ENCODE measurements at places on chromosomes 11 and 22.

GRCh38 chr22:22710719-22711531, 66.5 kb downstream of the GGTLC2 start:
- peak; percentile 80 for DNase-seq

- DNase-seq = no peak
These were observed at the start of gene MRGPRE for GRCh38 chr11:3231851-3232744. Gene MRGPRE (minus strand): TSS chr11:3232417. CDS start chr11:3228799, 3,618 bp downstream.

DNA sequence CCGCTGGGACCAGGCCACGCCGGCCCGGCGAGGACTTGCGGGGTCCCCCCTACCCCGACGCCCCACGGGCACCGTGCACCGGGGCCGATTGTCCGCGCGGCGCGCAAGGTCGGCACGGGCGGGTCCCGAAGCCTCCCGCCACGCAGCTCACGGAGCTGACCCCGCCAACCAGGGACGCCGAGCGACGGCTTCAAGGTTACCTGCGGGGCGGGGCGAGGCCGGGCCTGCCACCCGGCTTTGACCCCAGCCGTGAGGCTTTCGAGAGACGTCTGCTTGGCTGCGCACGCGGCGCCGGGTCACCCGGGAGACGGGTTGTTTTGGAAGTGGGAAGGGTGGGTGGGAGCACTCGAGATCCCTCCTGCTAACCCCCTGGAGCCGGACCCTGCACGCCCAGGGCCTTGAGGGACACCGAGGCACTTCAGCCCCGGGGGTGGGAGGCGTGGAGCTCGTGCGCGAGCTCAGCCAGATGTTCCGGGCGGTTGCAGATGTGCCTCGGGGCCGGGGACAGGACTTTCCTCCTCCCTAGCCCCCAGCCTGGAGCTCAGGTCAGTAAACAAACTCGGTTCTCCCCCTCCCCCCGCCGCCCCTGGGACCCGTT, 3.2 kb upstream of the WNT11 start:
- DNase-seq = peak; percentile 26

- no peak for DNase-seq
These were observed 55.7 kb upstream of the EMID1 start for GRCh38 chr22:29149841-29150555.

GRCh38 chr22:50581950-50582492, 628 bp downstream of the CHKB start:
- peak; percentile 33 for DNase-seq

DNA sequence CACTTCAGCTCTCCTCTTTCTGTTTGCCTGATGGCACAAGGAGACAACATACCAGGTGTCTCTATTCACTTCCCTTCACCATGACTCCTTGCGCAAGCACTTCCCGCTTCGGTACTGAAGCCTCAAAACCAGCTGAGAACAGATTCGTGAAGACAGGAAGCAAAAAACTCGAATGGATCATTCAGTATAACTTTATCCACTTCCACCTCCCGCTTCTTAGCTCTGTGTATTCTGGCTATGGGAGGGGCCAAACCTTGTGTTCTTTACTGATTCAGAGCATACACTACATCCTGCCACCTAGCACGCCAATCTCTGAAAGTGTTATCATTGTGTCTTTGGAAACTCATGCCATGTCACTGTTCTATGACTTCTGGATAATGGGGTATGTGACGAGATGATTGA, 62.2 kb upstream of the ADA2 start:
- no peak for DNase-seq

GRCh38 chr11:6598555-6598954, 4.9 kb downstream of the RRP8 start:
- no peak for DNase-seq

GRCh38 chr11:1655168-1656060, 25.8 kb downstream of the KRTAP5-5 start:
- no peak for DNase-seq

DNA sequence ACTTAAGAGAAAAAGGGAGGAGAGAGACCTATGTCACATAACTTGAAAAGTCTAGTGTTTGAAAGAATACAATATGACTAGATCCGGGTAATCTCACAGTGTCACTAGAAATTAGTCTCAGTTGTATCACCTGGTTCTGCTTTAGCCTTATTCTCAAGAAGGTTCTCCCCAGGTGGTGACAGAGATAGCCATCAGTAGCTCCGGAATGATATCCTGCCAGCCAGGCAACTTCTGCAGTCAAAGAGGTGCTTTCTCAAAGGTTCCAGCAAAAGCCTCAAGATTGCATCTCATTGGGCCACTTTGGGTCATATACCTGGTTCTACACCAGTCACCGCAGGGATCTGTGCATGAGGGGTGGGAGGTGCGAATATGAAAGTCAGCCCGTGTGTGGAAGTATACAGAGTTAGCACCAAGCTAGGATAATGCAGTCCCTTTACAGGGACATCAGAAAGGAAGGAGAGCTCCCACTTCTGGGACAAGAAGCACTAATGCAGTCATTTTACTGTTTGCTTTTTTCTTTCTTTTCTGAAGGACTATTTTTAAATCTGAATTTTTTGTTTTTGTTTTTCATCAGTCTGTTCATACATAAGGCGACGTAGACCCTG, 61.1 kb downstream of the CYB5R2 start:
- no peak for DNase-seq

GRCh38 chr11:29244355-29244754, 772.5 kb downstream of the KCNA4 start:
- no peak for DNase-seq

DNA sequence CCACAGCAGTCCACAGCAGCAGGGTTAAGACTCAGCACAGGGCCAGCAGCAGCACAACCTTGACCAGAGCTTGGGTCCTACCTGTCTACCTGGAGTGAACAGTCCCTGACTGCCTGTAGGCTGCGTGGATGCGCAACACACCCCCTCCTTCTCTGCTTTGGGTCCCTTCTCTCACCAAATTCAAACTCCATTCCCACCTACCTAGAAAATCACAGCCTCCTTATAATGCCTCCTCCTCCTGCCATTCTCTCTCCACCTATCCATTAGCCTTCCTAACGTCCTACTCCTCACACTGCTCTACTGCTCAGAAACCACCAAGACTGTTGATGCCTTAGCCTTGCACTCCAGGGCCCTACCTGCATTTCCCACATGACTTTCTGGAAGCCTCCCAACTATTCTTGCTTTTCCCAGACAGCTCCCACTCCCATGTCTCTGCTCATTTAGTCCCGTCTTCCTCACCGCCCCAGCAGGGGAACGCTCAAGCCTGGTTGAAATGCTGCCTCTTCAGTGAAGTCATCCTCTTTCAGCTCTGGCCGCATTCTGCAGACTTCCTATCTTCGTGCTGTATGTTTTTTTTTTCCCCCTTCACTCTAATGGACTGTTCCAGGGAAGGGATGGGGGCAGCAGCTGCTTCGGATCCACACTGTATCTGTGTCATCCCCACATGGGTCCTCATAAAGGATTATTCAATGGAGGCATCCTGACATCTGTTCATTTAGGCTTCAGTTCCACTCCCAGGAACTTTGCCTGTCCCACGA, 3.3 kb downstream of the IL18BP start:
- DNase-seq = no peak

DNA sequence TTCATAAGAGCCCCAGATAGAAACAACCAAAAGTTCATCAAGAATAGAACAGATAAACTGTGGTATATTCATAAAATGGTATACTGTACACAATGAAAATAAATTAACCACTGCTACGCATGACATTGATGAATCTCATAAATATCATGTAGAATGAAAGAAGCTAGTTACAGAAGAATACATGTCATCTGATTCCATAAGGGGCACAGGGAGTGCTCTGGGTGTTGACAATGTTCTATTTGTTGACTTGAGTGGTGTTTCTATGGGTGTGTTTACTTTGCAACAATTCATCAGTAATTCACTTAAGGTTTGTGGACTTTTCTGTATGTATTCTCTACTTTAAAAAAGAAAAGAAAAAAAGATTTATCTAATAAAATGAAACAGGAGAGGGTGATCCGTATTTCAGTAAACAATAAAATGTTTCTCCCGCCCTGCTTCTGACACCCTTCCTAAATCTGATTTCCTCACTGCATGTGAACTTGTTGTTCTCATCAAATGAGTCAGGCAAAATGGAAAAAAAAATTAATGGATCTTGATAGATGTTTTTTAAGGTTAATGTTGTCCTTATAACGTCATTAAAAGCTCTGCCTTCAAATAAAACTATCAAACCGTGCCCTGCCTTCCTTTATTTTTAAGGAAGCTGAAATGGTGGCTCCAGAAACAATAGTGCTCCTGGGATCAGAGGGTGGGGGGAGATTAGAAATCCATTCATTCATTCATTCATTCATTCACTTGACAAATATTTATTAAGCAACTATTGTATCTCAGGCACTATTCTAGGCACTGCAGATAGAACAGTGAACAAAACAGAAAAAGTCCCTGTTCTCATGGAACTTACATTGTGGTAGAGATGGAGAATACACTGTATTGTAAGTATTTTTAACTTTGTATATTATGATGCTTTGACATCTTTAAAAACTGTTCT, 77.2 kb upstream of the CD44 start:
- DNase-seq = no peak

DNA sequence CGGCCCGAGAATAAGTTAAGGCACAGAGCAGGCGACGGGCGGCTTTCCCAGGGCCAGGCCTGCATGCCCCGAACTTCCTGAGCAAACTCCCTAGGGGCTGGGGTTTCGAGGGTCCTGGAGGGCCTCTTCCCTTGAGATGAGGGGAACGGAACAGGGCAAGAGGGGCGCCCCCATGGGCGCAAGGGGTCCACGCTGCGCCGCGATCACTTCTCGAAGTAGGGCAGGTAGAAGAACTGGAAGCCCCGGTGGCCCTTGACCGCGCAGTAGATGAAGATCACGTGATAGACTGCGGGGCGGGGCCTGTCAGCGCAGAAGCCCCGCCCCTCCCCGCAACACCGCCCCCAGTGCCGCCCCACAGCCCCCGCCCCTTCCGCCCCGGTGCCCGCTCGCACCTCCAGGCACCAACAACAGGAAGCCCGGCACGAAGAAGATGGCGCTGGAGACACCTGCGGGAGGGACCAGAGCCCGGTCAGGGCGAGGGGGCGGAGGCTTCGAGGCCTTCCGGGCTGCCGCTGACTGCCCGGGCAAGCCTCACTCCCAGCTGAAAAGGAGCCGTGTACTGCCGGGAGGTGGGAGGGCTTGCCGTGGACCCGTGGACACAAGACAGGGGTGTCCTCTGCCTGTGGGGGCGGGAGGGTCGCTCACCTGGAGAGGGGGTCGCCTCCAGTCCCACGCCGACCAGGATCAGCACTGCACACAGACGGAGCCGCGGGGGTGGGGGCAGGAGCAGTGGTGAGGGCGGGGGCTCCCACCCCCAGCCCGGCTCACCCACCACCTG, 4.5 kb downstream of the TMEM134 start:
- DNase-seq = peak; percentile 89

GRCh38 chr11:75068993-75069392, 27.7 kb downstream of the OR2AT4 start:
- no peak for DNase-seq

DNA sequence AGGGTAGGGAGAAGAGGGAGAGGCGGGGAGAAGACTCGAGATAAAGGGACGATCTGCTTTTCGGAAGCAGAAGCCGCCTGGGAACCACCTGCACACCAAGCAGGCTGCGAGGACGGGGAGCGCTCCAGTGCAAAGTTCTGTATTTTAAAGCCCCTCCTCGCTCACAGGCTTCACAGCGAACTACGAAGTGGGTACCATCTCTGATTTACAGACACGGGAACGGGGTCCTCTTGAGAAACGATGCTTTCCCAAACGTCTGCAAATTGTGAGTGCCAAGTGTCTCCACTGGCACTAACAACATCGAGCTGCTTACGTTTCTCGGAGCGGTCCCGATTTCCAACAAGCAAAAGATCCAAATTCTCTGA, 700 bp upstream of the STX3 start:
- peak; percentile 29 for DNase-seq

Data from stimulated activated CD4-positive, alpha-beta T cell treated with anti-CD3 and anti-CD28 coated beads, Interleukin-4, amount 100 ng/mL, for 1 hour (primary cell).